Fibroblast of lung (primary cell): ENCODE measurements at places on chromosomes 4 and X. TPM values are rescaled to one million over a fixed set of nuclear protein-coding genes. Genes with fewer than 3 reads are reported as not detected.
A peak's percentile ranks its signal among the peaks of the same experiment; 100 is the strongest.

- no peaks in the 10 kb centered on the region for H3K36me3 ChIP-seq
- peaks cover 6% of the 10 kb centered on the region for H3K4me1 ChIP-seq
- H3K27ac ChIP-seq = peak overlapping the region; percentile 79
- H3K4me3 ChIP-seq = no peak overlapping the region
These were observed 110.1 kb upstream of the VEGFC start for GRCh38 chr4:176902710-176903323.

DNA sequence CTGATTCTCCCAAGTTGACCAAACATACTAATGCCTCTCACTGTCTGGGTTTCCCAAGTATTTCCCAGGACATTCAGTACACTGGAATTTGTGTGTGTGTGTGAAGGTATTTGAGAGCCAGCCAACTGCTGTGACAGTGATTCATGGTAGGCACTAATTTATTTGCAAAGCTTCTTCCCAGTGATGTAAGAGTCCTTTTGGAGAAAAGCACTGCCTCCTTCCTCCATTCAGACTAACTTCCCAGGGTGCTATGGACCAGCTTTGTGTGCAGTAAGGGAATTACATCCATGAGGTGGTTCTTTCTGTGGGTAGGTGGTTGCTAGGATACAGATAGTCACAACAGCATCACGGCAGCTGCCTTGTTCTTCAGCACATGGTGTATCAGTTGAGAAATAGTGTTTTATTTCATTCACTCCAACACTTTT lies 8.7 kb downstream of the EGF start:
- no peaks in the 10 kb centered on the region for H3K36me3 ChIP-seq
- H3K27ac ChIP-seq = no peak overlapping the region
- H3K27me3 ChIP-seq = no peaks in the 10 kb centered on the region

DNA sequence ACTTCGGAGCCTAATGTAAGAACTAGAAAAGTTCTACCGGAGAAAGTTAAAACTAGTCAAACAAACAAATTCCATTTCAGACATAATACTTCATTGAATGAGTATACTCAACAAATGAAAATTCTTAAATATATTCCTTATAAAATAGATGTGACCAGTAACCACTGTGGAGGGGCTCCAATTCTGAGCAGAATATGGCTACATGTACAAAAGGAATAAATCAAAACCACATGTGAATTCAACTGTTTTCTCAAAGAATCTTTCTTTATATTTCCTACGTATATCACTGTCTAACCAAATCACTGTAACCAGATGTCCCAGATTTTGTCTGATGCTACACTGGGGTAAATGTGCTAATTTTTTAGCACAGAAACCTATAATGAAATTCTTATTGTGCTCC lies 49.0 kb downstream of the HTN1 start:
- DNase-seq = no peak
- no peak overlapping the region for H3K4me3 ChIP-seq
- no peak overlapping the region for H3K27ac ChIP-seq
- no peaks in the 10 kb centered on the region for H3K36me3 ChIP-seq

DNA sequence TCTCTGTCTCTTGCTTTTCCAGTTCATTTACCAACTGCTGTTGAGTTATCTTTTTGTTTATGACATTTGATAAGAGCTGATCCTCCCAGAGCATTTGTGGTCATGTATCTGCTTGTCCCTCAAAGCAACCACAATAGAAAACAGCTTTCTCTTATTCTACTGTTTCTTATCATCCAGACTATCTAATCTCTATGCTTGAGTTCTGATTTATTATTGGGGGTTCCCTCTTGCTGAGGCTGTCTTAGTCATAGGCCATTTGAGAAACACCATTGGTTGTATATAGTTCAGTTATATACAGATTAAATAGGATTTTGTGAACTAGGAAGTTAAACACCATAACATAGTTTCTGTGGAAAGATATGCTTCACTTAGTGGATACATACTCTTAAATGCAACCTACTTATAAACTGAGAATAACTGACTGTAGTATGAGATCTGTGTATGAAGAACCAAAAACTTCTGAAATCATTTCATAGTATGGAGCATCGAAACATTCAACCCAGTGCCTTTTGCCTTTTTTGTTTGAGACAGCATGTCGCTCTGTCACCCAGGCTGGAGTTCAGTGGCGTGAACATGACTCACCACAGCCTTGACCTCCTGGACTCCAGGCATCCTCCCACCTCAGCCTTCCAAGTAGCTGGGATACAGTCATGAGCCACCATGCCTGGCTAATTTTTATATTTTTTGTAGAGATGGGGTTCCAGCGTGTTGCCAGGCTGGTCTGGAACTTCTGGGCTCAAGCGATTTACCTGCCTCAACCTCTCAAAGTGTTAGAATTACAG lies 75.8 kb downstream of the STIM2 start:
- H3K4me1 ChIP-seq = peaks cover 6% of the 10 kb centered on the region
- no peaks in the 10 kb centered on the region for H3K27me3 ChIP-seq
- H3K36me3 ChIP-seq = no peaks in the 10 kb centered on the region

GRCh38 chr4:144644368-144645101 lies 1.4 kb upstream of the HHIP start:
- H3K36me3 ChIP-seq = no peaks in the 10 kb centered on the region
- H3K4me3 ChIP-seq = peak overlapping the region; percentile 62
- no peak for DNase-seq
- peaks cover 4% of the 10 kb centered on the region for H3K27me3 ChIP-seq
- H3K27ac ChIP-seq = no peak overlapping the region

DNA sequence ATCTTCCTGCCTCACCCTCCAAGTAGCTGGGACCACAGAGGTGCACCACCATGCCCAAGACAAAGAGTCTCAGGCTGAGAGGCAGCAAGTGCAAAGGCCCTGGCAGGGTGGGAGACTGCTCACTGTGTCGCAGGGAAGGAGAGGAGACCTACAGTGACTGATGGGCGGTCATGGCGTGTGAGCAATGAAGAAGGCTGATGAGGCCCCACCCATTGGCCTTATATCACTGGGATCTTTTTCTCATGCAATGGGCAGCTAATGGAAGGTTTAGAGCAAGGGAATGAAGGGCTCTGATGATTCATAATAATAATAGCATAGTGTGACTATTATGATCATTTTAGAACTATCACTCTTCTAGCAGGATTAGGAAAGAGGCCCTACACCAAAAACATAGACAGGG lies 20.9 kb downstream of the FAM9C start:
- no peak overlapping the region for H3K4me3 ChIP-seq
- H3K4me1 ChIP-seq = peaks cover 3% of the 10 kb centered on the region
- H3K36me3 ChIP-seq = no peaks in the 10 kb centered on the region

- no peaks in the 10 kb centered on the region for H3K36me3 ChIP-seq
- no peak for DNase-seq
- no peaks in the 10 kb centered on the region for H3K27me3 ChIP-seq
These were observed 49.8 kb upstream of the PRPS2 start for GRCh38 chrX:12741416-12741815.

GRCh38 chrX:22629105-22629725 lies 356.5 kb downstream of the CBLL2 start:
- no peaks in the 10 kb centered on the region for H3K27me3 ChIP-seq
- H3K4me3 ChIP-seq = no peak overlapping the region
- H3K4me1 ChIP-seq = no peaks in the 10 kb centered on the region
- peak; percentile 82 for DNase-seq
- H3K36me3 ChIP-seq = no peaks in the 10 kb centered on the region

GRCh38 chrX:42714981-42715700 lies 62.8 kb downstream of the PPP1R2C start:
- no peak overlapping the region for H3K4me3 ChIP-seq
- H3K36me3 ChIP-seq = no peaks in the 10 kb centered on the region
- DNase-seq = peak; percentile 14

DNA sequence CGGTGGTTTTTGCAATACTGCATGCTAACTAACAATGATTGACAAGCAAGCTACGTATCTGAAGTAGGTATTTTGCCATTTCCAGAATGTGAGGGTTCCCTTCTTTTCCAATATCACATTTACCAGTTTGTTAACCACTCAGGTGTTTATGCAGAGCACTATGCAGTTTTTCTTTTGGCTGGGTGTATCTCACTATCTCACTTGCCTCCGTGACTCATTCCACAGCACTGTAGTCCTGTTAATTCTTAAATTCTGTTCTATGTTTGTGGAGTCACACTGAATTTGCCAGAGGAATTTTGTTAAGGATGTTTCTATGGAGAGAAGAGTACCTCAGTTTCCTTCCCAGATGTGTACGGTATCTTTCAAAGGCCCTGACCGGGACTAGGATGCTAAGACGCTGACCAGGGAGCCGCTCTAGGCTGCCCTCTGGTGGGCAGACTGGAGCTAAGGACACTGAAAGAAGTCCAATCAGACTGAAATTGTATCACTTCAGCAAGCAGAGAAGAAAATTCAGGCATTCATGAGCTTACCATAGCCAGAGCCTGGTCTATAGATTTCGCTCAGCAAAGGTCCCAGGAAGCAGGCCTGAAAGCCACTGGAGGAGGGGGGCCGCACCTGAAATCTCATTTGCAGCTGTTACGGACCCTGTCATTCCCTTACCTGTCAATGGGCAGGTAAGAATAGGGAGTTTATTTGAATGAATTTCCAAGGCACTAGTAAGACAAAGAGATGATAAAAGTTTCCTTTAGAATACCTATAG lies 388.4 kb upstream of the SPOCK3 start:
- peak; percentile 62 for DNase-seq
- H3K27me3 ChIP-seq = no peaks in the 10 kb centered on the region
- H3K36me3 ChIP-seq = no peaks in the 10 kb centered on the region

GRCh38 chr4:104524591-104524990 lies 29.9 kb upstream of the CXXC4 start:
- peak; percentile 73 for DNase-seq
- H3K4me1 ChIP-seq = no peaks in the 10 kb centered on the region
- no peak overlapping the region for H3K4me3 ChIP-seq
- H3K36me3 ChIP-seq = no peaks in the 10 kb centered on the region
- no peak overlapping the region for H3K27ac ChIP-seq
- H3K27me3 ChIP-seq = no peaks in the 10 kb centered on the region

SLC34A2 gene
- not detected in 2 replicates for total RNA-seq

CLCN5 gene
- 3.6 and 4.9 TPM in 2 replicates for total RNA-seq

MAGEB10 gene
- not detected in 2 replicates for total RNA-seq

EFHC2 gene
- total RNA-seq = 0.77 and 2.6 TPM in 2 replicates
